ENCODE measurements at places on chromosomes 1 and 21. TPM values are rescaled to one million over a fixed set of nuclear protein-coding genes. Genes with fewer than 3 reads are reported as not detected.

DNA sequence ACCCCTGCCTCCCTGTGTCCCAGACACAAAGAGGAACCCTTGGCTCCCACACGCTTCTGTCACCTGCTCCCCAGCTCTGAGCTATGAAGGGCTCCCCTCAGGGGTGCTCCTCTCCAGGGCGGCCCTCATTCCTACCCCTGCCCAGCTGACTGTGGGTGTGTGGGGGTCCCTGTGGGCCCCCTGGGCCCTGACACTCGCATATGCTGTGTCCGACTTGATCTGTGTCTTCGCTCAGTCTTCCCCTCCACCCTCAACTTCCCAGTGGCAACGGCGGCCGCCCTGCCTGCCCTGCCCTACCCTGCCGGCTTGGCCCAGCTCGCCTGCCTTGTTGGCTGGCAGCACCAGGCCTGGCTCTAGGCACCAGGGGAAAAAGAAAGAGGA is 1.2 kb downstream of the KCNQ4 start:
- DNase-seq, result no peak

The IL19 gene
- total RNA-seq, result not detected

DNA sequence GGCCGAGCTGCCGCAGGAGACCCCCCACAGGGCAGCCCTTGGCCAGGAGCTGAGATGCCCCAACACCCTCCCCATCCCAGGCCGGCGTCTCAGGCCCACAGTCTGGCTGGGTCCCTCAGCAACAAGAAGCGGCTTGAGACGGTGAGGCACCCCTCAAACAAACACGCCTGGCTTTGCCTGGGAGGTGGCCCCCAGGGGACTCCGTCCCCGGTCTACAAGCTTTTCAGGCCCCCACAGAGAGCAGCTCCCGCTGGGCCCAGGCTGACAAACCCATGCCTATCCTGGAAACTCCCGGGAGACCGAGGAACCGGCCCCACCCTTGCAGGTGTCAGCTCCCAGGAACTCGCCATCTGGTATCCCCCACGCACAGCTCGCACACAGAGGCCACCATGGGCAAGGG is 67.0 kb downstream of the ARHGEF16 start:
- no peak for DNase-seq

The EDARADD gene
- total RNA-seq, result 0.77 TPM

DNA sequence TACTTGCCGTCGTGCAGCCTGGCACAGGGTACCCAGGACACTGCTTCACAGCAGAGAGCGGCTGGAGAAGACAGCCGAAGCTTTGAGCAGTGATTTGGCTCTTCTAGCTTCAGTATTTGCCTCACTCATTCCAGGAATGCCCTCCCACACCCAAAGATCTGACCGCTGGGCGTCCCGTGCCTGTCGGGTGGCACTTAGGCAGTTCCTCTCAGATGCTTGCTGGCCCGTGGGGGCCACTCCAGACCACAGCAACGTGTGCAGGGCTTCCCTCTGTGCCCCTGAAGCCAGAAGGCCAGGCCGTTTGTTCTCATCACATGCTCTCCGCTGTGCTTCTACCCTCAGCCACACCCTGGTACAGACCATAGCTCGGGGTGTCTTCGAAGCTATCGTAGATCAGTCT is 17.0 kb downstream of the RRP1B start:
- DNase-seq, result peak; percentile 51

DNA sequence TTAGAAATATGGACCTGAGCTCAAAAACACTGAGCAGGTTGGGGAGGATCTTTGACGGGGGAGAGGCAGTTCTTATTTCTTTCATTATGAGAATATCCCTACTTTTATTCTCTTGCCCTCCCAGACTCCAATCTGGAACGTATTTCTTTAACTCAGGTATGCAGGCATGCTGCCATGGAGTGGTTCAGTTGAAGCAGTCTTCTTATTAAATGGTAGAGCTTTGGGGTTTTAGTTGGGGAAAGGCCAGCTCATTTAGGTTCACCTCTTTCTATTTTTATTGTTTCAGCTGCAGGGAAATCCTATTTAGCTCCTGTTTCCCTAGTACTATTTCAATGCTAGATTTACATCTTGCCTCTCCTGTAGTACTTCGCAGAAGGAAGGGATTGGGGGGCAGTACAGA is 198.9 kb downstream of the TTLL7 start:
- DNase-seq, result no peak

DNA sequence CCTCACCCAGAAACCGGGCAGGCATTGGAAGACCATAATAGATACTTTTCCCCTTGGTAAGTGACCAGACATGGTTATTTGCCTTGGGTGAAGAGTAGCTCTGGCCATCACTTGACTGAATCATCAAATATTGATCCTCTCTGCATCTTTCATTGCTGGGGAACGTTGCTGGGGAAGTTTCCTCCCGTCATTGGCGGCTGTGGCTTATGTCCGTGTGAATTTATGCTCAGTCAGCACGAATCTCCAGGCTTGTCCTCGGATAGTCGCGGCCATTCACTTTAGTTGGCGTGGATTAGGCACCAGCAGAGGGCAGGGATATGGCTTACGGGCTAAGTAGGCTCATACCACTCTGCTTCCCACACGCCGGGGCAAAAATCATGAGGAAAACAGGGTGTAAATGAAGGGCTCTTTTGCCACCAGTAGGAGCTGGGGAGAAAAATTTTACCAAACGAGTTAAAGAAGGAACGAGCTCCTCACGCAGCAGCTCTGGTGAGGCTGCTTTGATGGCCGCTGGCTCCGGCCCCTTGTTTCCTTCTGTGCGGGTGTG is 473.4 kb downstream of the CAMTA1 start:
- DNase-seq, result no peak

DNA sequence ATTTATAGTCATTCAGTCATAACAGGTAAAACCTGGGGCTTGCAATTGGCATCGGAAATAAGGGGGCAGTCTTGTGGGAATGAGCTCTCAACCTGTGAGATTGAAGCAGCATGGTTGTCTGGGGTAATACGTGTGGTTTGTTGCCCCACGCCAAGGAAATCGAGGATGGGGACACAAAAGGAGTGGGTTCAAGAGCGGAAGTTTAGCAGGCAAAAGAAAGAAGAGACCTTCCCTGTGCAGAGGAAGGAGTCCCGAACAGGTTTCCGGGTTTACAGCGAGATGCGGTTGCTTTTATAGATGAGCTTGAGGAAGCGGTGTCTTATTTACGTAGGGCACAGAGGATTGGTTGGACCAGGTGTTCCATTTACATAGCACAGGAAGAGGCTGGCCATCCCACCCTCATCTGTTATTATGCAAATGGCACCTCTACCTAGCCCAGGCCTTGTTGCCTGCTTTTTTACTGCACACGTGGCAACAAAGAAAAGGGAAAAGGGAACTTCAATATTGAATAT is 37.3 kb downstream of the IFNAR1 start:
- peak; percentile 69 for DNase-seq

Data from upper lobe of left lung (tissue), 6 donors.